Effector CD8-positive, alpha-beta T cell (primary cell): ENCODE measurements at places on chromosomes 2 and 18.

- DNase-seq: no peak
Measured at GRCh38 chr2:36477315-36477714, 120.7 kb downstream of the FEZ2 start.

GRCh38 chr2:23023722-23024121 lies 361.3 kb upstream of the KLHL29 start:
- no peak for DNase-seq

DNA sequence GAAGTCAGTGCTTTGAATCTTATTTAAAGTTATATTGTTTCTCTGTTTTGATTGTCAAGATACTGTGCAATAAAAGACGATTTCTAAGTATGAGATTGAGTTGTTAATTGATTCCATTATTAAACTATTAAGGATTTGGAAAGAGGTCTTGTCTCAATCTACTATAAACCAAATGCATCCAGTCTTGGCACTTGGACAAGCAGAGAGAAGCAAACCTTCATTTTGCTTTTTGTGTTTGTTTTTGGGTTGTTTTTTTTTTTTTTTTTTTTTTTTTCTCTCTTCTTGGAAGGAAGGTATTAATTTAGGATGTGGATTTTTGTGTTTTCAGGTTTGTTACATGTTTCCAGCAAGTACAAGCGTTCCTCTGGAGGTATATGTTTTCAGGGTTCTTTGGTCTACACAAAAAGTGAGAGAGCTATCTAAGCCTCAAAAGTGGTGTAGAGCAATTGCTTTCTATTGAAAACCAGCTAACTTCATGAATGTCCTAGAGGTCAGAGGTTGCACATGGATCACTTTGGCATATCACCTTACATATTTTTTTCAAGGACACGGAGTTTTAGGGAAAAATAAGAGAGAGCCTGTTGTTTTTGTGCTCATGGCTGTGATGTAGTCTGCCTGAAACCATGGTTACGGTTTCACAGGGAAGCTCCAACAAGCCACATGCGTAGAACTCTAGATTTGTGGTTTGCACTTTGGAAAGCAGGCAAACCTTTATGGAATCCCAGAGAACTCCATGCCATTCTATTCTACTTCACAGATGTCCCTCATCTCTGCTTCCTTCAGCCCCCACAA lies 1.8 kb downstream of the PRKCE start:
- no peak for DNase-seq

DNA sequence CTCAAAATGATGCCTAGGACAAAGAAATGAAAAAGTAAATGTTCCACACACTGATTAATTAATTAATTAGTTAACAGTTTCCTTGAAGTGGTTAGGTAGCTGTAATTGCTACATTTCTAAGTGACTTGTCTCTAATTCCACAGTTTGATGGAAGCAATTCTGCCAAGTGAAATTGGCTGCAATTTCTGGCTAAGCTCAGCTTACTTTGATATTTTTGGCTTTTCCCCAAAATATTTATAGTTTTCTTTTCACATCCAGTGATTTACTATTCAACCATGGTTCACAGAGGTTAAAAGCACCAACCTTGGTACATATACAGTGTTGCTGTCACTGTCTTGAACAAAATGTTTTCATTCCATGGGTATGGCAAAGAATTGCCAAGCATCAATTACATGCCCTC lies 459.5 kb upstream of the CDH20 start:
- DNase-seq: no peak

- no peak for DNase-seq
Measured at GRCh38 chr2:65024149-65024829, 31.9 kb upstream of the CEP68 start.

DNA sequence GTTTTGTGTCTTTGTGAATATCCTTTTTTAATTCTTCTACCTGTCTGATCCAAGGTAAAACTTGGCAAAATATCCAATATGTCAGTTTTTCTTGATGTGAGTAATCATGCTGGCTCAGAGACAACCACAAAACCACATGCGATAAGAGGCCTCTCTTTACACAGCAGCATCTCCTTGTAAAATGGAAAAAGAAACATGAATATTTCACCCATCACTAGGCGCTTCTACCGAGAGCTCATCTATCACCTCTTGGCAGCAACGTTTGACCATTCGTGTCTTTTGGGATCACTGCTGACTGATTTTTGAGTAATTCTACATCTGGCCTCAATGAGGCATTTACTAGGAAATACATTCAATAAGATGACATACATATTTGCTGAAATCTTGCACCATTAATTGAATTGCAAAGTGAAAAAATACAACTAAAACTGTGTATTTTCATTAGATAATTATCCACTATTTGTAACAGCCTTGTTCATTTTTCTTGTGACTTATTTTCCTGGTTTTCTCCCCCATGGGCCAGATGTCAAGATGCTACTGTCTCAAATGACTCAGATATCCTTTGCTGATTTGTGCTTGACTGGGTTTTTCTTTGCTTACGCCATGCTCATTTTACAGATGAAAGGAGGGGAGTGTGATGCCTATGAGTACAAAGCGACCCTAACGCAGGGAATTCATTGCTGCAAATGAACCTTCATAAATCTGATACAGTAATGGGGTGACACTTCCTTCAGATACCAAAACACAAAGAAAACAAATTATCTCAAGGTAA lies 467.5 kb downstream of the FBXO15 start:
- no peak for DNase-seq

DNA sequence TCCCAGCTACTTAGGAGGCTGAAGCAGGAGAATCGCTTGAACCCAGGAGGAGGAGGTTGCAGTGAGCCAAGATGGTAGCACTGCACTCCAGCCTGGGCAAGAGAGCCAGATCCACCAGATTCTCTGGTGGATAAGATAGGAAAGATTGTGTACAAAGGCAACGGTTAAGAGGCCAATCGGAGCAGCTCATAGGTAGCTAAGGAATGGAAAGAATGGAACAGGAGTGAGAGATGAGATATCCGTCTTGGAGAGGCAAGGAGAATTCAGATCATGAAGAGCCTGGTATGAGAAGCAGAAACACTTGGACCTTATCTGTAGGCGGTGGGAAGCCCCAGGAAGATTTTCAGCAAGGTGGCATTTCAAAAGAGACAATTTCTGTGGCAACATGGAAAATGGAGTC lies 27.1 kb downstream of the TTR start:
- DNase-seq: no peak

DNA sequence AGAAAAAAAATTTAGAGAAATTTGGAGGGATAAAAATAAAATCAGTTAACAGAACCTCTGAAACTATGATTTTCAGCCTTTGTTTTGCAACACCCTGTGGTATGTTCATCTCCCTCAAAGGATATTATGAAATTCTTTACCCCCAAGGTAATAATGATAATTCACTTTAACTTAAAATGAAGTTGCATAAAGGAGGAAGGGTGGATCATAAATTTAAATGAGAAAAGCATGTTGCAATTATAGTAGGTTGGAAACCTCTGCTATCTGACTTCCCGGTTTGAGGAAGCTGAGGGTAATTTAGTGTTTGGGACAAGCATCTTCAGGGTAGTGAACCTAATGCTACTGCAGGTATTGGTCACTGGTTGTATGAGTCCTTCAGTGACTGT lies 102.9 kb downstream of the BABAM2 start:
- DNase-seq: no peak

DNA sequence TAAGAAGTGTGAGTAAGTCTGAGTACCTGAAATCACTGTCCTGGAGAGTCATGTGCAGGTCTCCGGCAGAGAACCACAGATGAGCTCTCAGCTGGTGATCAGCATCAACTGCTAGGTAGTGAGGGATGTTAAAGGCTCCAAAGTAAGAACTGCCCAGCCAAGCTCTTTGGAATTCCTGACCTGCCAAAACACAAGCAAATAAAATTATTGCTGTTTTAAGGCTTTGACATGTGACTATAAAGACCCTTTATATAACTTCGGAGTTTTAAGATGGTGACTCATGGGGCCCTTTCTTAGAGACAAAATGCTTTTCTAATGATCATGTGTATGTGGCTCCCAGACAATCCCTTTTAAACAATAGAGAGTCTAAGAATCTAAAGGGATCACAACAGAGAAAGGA lies 855.7 kb downstream of the TRIB2 start:
- DNase-seq: no peak

DNA sequence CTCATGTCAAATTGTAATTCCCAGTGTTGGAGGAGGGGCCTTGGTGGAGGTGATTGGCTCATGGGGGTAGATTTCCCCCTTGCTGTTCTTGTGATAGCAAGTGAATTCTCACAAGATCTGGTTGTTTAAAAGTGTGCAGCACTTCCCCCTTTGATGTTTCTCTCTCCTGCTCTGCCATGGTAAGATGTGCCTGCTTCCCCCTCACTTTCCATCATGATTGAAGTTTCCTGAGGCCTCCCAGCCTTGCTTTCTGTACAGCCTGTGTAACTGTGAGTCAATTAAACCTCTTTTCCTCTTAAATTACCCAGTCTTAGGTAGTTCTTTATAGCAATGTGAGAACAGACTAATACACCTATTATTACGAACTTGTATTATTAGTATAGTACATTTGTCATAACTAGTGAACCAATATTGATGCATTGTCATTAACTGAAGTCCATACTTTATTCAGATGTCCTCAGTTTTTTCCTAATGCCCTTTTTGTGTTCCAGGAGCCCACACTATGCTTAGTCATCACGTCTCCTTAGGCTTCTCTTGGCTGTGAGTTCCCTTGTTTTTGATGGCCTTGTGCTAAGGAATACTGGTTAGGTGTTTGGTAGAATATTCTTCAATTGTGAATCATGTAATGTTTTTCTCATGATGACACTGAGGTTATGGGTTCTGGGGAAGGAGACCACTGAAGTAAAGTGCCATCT lies 4.5 kb upstream of the MAP3K2 start:
- no peak for DNase-seq

DNA sequence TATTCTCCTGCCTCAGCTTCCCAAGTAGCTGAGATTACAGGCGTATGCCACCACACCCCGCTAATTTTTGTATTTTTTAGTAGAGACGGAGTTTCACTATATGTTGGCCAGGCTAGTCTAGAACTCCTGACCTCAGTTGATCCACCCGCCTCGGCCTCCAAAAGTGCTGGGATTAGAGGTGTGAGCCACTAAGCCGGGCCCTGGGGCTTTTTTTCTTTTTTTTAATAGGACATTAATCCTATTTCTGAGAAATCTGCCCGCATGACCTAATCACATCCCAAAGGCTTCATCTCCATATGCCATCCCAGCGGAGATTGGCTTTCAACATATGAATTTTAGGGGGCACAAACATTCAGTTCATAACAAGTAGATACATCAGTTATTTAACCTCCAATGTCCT lies 128.6 kb downstream of the CNTNAP5 start:
- no peak for DNase-seq
